GM13976 (cell line): ENCODE measurements at places on chromosomes 12 and 14.

GRCh38 chr12:102960766-102961465 lies 3.4 kb downstream of the ASCL1 start:
- DNase-seq = no peak

DNA sequence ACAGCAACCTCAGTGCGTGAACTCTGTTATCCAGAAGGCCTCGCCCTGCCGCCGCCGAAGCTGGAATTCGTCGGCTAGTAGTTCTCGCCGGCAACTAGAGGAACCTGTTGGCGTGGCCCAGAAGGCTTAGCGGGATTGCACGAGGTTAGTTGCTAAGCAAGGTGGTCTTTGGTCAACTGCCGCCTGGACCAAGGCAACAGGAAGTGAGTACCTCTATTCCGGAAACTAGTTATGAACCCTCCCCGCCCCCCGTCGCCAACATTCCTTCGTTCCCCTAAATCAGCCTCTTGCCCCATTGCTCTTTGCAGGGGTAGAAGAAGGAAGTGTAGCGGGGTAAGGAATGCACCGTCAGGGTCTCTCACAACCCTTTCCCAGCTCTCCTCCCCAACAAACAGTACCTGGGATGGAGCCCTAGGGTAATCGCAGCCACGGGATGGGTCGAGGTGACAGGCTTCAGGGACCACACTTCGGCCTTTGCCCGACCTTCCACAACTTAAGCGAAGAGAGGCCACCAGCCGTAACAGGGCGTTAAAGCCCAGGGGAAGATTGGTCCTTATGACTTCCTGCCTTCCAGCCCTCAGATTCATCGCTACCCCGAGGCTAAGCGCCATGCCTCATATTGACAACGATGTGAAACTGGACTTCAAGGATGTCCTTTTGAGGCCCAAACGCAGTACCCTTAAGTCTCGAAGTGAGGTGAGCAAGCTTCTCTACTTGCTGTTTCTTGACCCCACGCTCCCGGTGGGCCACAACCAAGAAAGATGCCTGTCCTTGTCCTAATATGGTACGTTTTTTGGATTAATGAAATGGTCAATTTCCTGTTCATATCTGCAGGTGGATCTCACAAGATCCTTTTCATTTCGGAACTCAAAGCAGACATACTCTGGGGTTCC lies at the start of gene GMPR2:
GMPR2 (plus strand) TSS at position 285 of the 893 bp plus-strand sequence; CDS start at position 610, 325 bp downstream.
- DNase-seq = no peak

DNA sequence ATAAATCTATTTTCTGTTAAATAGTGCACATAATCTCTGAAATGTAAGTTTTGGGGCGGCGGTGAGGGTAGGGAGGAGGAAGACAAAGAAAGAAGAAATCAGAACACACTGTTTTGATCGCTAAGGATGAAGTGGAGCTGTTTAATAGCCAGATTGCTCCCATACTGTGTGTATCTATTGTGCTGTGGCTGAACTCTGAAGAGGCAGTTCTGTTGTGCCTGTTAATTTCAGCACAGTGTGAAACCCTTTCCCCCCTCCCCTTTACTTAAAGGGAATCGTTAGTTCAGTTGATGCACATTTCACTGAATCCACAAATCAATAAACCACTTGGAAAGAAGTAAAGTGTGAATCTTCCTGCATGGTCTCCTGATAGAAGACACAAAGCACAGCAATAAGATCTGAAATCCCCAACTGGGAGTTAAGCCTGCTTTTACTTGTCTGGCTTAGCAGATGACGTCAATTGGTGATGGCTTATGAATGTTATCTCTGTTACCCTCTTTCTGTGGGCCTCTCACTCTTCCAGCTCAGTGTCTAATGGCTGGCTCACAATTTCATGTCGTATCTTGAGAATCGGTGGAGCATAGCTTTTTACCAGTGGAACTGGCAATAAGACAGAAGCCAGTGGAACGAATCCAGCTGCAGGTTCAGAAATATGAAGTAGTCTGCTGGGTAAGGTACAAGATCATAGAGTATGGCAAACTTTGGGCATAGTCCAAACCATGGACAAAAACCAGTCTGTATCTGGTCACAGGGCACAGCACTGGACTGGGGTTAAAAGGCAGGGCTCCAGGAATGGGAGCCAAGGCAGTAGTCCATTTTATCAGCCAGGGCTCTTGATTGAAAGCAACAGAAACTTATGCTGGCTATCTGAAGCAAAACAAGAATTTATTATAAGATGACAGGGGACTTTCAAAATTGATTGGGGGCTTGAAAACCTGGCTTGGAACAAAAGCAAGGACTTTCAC lies 413.5 kb upstream of the SEL1L start:
- DNase-seq = no peak

DNA sequence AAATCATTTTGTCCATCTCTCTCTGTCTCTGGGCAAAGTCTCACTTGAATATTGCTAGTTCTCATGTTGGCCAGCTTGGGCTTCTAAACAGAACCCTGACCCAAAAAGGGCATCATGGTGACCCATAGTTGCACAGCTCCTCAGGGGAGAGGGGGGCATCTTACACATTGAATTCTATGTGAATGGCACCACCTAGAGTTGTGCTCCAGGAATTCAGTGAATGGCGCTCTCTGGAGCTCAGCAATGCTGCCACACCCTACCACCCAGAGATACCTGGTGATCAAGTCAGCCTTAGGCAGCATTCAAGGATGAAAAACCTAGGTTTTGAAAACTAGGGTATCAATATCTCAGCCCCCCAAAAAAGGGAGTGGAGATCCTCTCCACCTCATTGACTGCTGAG lies 50.6 kb downstream of the SMUG1 start:
- DNase-seq = no peak

DNA sequence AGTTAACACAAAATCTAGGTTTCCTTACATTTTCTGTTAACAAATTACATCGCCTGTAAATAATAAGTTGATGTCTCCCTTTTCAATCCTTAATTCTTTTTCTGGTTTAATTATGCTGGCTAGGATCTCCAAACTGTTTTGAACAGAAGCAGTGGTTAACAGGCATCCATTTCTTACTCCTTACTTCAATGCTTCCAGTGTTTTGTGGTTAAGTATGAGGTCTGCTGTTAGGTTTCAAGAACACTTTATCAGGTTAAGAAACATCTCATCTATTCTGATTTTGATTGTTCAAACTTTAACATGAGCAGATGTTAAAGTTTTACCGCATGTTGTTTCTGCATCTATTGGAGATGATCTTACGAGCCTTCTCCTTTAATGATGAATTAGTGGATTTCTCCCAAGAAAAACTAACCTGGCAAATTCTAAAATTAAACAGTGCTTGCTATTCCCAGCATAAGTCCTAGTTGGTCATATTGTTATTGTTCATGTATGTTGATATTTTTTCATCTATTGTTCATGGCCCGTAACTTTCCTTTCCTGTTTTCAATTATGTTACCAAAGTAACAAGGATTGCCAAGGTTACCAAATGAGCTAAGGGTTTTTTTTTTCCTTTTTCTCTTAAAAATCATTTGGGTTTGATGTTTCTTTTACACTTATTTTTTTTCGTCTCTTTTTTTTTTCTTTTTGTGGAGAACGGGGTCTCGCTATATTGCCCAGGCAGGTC lies 33.4 kb downstream of the POLE start:
- no peak for DNase-seq

DNA sequence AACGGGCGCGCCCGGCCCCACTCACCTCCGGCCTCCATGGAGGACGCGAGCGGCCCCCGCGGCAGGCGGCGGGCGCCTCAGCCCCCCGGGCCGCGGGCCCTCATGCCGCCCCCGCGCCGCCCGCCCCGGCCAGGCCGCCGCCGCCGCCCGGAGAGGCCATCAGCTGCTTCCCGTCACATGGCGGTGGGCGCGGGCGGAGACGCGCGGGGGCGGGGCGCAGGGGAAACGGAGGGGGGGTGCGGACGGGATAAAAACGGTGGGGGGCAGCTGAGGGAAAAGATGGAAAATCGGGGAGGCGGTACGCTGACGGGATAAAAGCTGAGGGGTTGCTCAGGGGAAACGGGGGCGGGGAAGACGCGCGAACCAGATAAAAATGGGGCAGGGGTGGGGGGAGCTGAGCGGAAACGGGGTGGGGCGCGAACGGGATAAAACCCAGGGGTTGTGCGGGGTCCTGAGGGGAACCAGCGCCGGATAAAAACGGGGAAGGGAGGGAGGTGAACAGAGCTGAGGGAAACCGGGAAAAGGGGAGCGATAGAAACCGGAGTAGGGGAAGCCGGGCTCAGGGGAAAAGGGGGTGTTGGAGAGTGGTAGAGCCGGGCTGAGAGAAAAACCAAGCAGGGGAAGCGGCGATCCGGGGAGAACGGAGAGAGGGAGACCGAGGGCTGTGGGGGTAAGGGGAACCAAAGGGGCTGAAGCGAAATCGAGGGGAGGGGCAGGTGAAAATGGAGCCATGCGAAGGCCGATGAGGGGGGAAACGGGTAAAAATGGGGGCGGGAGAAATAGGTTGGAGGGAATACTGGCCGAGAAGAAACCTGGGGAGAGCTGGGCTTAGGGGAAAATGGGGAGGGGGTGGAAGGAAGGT lies at the start of gene WSB2:
WSB2 (minus strand) TSS at position 169 of the 862 bp plus-strand sequence; CDS start at position 38, 131 bp downstream.
- DNase-seq = peak; percentile 81

DNA sequence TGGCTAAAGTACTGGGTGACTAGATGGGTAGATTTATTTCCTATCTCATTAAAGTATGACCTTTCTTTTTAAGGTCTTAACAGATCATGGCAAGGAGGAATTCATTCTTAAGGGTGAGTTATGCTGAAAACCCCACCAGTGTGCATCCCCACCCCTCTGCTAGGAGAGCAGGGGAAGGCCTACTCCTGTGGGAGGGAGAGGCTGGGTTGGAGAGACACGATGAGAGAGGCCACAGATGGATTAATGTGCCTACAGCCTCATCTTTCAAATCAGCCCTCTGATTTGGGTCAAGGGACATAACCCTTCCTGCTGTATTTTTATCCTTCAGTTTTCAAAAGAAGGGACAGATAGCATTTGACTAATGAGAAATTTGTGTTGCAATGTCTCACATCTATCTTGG lies 185.5 kb downstream of the SSPN start:
- no peak for DNase-seq

- peak; percentile 88 for DNase-seq
Observed at GRCh38 chr14:102516531-102517391, 7.2 kb upstream of the ANKRD9 start.

DNA sequence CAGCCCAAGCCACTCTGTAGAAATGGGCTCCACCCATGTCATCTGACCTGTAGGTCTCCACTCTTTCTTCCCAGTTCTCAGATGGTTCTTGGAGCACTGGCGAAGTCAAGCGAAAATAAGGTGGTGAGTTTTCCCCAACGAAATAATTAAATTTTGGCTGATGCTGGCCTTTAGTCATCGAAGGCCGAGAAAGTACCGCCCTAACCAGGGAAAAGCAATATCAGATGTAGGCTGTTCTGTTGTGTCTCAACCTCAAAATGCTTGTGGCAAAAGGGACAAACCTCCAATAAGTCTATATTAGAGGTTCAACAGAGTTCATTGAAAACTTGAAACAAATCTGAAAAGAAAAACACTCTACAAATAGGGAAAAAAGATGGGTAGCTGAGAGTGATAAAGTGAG lies 48.6 kb upstream of the BCAT1 start:
- DNase-seq = no peak

DNA sequence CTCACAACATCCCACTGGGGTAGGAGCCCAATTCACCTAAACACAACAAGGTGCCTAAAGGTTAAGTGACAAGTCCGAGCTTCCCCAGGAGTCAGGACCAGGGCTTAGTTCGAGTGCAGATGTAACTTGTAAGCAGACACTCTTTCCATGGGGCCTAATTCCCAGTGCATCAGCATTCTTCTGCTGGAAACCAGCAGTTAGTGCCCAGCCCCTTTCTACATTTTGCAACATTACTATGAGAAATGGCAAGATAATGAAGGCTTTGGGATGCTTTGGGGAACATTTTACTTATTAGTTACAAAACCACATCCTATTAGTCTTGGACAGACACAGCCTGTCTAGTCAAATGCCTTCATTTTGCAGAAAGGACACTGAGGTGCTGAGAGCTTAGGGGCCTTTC lies 179.8 kb downstream of the CALM1 start:
- no peak for DNase-seq

- DNase-seq = no peak
Observed at GRCh38 chr12:34166427-34167060, 144.2 kb downstream of the ALG10 start.

- DNase-seq = no peak
Observed at GRCh38 chr14:47300796-47301195, 374.6 kb downstream of the MDGA2 start.

- DNase-seq = no peak
Observed at GRCh38 chr14:20377171-20377570, 33.7 kb downstream of the PARP2 start.

DNA sequence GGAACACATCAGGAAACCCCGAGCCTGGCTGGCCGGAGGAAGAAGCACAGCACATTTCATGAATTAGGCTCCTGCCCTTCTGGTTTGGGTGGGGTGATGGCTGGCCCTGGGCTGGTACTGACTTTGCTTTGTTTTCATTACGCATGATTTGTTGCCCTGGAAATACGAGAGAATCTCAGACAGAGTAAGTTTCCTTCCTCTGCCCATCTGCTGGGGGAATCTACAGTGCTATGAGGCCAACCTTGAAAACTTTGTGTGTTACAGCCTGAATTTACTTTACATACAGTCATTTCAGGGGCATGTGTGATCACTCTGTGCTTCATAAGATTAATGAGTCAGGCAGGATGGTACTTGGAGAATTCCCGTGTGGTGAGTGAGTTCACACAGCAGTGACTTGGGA lies 20.5 kb upstream of the SLC5A8 start:
- no peak for DNase-seq

DNA sequence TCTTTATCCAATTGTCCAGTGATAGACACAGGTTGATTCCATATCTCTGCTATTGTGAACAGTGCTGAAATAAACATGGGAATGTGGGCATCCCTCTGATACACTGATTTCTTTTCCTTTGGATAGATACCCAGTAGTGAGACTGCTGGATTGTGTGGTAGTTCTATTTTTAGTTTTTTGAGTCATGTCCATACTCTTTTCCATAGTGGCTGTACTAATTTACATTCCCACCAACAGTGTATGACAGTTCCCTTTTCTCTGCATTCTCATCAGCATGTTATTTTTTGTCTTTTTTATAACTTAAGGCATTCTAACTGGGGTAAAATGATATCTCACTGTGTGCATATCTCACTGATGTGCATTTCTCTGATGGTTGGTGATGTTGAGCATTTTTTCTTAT lies 24.8 kb upstream of the VASH1 start:
- no peak for DNase-seq

- DNase-seq = peak; percentile 46
Observed at GRCh38 chr12:47686645-47687240, 19.1 kb downstream of the RPAP3 start.

DNA sequence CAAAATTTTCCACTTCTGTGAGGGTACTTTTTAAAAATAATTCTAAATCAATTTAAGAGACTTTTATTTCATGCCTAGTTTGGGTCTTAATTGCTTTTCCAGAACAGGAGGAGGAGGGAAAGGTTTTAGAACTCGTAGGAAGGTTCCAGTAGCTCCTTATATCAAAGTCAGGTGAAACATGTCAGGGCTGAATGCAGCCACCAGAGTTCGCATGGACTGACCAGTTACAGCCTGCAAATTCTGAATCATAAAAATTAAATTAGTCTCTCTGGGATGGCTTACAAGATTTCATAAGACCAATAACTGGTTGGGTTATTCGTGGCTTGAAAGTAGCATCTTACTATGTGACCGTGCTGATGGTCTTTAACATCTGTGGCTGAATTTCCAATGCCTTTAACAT lies 397 bp downstream of the BDKRB1 start:
- DNase-seq = no peak

GRCh38 chr12:851913-852312 lies 97.6 kb downstream of the RAD52 start:
- no peak for DNase-seq

- DNase-seq = no peak
Observed at GRCh38 chr14:55586411-55586810, 6.4 kb downstream of the KTN1 start.
